Left renal pelvis (tissue), 4 donors: ENCODE measurements at places on chromosomes 3 and 15.

DNA sequence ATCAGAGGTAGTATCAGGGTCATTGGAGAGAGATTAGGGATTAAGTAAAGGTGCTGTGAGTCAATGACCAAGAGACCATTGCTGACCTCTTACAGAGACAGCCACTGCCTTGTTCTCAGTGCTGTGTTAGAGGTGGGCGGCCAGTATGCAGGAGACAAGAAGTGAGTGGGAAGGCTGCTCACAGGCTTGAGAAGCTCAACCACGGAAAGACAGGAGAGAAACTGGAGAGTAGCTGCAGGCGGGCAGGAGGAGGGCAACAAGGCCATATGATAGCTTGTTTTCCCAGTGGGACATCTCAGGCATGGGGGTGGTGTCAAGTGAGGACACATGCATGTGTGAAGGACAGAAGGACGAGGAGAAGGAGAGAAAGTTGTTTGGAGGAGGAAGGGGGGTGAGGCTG is 237.3 kb downstream of the PDCD6IP start:
- DNase-seq = no peak

- no peak for DNase-seq
Observed at GRCh38 chr15:85031086-85031943, 49.7 kb downstream of the PDE8A start.

DNA sequence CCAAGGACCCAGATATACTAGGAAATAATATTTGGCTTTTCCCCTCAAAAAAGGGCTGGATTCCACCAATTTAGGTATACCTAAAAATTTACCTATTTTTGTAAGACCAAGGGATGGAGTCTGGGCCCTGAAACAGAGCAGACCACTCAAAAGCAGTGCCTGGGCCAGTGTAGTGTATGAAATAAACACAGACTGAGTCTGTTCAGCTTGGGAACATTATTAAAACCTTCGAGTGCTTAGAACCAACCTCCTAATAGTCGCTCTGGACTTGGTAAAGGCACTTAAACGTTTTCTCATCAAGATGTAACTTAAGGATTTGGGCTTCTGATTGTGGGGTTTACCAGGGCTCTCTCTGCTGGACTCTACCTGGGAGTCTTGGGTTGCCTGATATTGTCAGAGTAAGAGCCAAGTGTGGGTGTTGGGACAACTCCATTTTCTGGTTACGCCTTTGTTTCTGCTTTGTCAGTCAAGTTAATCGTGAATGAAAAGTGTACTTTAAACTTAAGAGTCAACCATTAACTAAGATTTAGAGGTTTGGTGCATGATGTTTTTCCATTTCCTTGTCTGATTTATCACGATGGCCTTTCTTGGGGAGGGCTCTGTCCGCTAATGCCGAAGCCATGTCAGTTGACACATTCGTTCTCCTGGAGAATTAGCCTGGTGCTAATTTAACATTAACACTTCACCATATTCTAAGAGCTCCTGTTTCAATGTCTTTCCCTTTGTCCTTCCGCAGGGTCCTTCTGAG is 221.0 kb upstream of the TPM1 start:
- peak; percentile 47 for DNase-seq

GRCh38 chr3:155158346-155159037 is 78.4 kb downstream of the MME start:
- no peak for DNase-seq
